ENCODE measurements at places on chromosomes 7 and 10. TPM values are rescaled to one million over a fixed set of nuclear protein-coding genes. Genes with fewer than 3 reads are reported as not detected.

DNA sequence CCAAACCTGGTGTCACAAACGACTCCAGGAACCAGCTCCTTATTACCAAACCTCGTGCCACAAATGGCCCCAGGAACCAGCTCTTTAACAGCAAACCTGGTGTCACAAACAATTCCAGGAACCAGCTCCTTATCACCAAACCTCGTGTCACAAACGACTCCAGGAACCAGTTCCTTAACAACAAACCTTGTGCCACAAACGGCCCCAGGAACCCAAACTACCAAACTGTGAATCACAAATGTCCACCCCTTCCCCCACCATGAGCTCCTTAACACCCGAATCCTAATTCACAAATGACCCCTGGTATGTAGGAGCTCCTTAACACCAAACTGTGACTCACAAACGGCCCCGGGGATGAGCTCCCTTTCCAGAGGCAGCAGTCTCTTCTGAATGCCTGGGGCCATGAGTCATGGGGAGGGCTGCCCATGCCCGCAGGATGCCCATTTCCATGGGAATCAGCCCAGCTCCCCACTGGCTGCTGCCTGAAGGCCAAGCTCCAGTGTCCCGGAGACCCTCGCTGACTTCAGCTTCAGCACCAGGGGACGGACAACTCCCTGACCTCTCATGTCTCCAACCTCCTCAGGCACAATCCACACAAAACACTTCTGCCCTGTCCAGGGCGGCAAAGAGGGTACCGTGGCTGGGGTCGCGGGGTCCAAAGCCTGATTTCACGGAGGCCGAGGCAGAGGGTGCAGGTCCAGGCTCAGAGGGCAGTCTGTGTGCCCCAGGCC lies 213.1 kb downstream of the ELFN1 start:
- no peak for DNase-seq

DNA sequence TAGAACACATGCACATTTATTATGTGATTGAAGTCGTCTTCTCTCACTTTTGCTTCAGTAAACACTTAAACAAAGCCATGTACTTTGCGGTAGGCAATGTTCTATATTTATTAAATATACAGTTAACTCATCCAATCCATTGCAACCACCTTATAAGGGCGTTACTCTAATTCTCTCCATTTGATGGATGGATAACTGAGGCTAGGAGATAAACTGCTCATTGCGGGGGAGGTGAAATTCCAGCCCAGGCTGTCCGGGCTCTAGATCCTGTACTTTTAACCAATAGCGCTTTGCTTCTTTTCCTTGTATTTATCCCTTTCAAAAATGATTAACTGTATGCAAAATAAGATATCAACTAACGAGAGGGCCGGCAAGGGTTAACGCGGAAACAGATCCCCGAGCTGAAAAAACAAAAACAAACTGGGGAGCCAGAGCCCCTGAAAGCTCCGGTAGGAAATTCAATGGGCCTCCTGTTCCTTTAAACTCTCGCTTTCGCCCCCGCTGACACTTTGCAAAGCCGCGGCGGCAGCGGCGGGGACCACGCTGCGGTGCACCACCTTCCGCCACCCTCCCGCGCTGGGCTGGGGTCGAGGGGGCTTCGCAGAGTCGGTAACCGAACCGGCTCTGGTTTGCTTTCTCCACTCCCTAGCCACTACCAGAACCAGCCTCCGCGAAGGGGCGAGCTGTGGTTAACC lies 1.0 kb upstream of the PLXDC2 start:
- DNase-seq: peak; percentile 49

DNA sequence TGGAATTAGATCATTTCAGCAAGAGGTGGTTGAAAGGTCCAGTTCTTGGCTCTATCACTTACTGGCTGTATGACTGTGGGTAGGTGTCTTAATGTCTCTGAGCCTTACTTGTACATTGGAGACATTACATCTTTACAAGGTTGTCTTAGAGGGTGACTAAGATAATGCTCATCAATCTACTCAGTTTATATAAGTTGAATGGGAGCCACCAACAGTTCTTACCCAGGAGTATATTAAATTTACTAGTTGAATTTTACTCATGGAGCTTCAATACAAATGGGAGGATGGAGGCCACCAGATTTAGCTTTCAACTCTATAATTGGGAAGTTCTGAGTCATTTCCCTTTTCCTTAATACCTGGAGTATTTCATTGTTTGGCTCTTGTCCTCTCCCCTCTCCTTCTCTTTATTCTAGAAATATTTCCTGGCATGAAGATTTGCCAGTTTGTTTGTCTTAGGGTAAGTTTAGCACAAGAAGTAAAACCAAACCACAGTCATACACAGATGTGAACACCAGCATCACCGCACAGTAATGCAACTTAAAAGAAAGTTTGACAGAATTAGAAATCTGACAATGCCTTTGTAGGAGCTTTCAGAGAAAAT lies 222.8 kb downstream of the LRMDA start:
- no peak for DNase-seq

- no peak for DNase-seq
Measured at GRCh38 chr7:126689037-126689436, 563.7 kb downstream of the GRM8 start.

DNA sequence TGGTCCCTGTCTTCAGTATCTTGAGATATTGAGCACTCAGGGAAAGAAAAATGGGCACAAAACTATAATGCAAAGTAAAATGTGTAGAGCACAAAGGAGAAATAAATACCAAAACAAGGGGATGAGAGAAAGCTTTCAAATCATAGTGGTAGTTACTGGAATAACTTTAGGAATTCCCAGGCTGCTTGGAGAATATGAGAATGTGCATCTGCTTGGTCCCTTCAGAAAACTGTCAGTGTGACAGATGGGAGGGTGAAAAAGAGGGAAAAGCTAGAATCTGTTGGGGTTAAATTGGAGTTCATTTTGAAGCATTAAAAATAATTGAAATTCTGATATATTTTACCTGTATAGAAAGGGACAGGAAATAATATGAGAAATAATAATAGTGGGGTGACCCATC lies 15.3 kb downstream of the ST7 start:
- no peak for DNase-seq

DNA sequence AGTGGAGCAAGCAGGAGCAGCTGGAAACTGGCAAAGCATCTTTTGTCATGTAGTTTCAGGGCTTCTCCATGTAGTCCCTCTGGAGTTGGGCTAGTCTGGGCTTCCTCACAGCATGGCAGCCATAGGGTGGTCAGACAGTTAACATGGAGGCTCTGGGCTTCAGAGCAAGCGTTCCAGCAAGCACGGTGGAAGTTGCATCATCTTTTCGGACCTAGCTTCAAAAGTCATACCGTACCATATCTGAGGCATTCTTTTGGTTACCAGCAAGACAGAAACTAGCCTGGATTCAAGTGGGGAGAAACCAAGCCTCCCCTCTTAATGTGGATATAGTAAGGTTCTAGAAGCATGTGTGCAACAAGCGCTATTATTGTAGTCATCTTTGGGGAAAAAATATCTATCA lies 135.0 kb downstream of the HTR7 start:
- no peak for DNase-seq

DNA sequence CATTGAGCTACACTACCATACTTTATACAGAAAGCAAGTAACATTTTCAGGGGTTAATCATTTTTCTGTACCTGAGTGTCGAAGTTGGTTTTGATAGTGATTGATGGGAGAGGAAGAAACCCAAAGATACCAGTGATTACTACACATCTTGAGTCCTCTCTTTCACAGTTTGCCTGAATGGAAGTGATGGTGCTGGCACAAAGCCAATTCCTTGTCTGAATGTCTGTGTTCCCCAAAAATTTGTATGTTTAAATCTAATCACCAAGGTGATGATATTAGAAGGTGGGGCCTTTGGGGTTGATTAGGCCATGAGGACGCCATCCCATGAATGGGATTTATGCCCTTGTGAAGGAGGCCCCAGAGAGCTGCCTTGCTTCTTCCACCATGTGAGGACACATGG lies 696.9 kb upstream of the ANKRD30A start:
- DNase-seq: no peak

GRCh38 chr10:131274133-131274880 lies 37.2 kb downstream of the TCERG1L start:
- DNase-seq: no peak

Gene HOXA11
- 44.2 TPM for polyA plus RNA-seq

Gene CFAP46
- polyA plus RNA-seq: 1.2 TPM

Gene TMEM229A
- polyA plus RNA-seq: 0.08 TPM

Measured in left renal pelvis (tissue), 4 donors.